Cerebellar nuclear complex (tissue), 1 donor: ENCODE measurements at places on chromosomes 2 and 18.

- no peak for DNase-seq
These were observed 64.5 kb upstream of the ZCCHC2 start for GRCh38 chr18:62458346-62458745.

- no peak for DNase-seq
These were observed 112.7 kb upstream of the DLX2 start for GRCh38 chr2:172215172-172215935.

- no peak for DNase-seq
These were observed 156.9 kb upstream of the ITGA6 start for GRCh38 chr2:172270278-172271079.

- no peak for DNase-seq
These were observed 23.5 kb upstream of the BZW1 start for GRCh38 chr2:200788121-200788718.

- no peak for DNase-seq
These were observed 89.9 kb downstream of the RHOB start for GRCh38 chr2:20536619-20537422.

- no peak for DNase-seq
These were observed 74.0 kb downstream of the TTC27 start for GRCh38 chr2:32701806-32702205.

DNA sequence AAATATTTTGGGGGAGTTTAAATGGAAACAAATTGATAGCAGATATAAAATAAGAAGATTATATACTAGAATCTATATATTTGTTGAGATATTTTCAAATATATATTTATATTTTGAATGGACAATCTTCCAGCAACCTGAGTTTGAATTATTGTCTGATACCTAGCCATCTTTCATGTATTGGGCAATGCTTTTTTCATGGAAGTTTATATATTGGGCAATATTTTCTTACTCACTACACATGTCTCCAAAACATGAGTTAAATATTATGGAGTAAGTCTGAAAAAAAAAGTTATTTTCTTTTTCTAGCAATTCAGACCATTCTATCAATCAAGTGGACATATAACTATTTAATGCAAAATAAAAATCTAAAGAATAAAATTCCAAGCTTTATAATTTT is 295.2 kb downstream of the NYAP2 start:
- no peak for DNase-seq

DNA sequence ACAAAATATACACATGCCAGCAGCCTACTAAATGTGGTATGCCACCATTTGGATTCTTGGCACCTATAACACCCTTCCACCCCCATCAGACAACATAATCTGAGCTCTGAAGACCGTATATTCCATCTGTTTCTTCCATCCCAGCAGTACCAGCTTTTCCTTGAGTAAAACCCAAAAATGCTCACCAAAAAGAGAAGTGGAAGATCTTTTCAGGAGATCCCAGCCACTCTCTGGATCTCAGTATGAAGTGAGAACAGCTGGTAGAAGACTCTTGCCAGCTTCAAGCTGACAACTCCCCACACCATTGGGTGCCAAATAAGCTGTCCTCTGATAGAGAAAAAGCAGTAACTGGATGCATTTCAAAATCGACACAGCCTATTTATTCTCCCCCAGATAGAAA is 22.6 kb downstream of the REG1B start:
- DNase-seq = no peak

DNA sequence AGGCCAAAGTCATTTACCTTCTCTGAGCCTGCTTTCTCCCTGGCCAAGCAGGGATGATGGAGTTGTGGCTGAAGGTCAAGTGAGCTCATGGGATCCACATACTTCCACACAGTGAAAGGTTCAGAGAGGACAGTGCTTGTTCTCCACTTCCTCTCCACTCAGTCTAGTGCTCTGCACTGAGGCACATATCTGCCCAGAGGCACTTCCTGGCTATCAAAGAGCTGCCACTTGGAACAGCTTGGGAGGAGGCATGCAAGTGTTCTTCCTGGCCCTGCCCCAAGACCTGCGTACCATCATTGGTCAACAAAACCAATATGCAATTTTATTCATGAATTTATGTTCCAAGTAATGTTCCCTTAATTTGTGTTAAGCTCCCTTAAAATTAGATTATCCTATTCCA is 71.9 kb downstream of the RNF152 start:
- no peak for DNase-seq

DNA sequence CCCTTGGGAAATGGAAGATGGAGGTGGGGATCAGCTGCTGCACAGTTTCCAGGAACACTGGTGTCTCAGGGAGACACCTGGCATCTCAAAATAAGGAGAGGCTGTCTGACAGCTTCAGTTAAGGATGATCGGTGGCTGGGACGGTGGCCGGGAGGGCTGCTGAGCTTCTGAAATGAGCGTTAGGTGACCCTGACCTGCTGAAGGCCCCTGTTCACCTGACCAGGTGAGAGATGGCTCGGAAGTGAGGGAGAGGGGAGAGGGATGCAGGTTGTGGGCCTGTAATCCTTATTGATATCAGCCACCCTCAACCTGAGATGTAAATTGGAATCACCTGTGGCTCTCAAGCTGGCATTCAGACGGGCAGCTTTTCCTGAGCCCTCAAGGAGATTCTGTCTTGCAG is 99.0 kb downstream of the AGAP1 start:
- no peak for DNase-seq

DNA sequence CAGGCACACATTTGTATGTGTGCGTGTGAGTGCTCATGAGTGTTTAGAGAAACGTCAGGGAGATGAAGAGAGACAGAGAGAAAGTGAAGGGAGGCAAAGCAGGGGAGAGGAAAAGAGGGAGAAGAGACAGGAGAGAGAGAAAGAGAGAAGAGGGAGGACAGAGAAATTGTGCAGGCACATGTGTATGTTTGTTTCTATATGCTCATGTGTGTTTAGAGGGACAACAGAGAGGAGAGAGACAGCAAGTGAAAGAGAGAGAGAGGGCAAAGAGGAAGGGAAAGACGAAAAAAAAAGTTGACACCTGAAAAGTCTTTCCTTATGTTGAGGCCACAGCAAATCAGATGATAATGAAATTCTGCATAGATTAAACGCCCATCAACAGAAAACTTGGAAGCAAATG is 541.1 kb downstream of the TNS1 start:
- no peak for DNase-seq

- no peak for DNase-seq
These were observed 165.9 kb upstream of the STON1 start for GRCh38 chr2:48364100-48364499.

DNA sequence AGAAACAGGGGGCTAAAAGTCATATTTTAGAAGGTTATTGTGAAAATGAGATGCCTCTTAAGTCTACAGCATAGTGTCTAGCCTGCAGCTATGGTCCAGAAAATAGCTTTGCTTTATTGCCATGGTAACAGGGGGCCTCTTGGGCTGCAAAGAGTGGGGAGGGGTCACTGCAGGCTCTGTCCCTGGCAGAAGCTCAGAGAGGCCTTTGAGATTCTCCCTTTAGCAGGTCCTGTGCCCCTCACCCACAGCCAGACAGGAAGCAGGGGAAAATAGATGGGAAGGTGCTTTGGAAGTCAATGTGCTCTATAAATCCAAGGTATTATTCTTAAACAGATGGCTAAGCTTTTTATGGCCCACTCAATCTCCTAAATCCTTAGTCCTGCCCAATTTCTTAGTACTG is 1021.3 kb upstream of the GYPC start:
- no peak for DNase-seq

DNA sequence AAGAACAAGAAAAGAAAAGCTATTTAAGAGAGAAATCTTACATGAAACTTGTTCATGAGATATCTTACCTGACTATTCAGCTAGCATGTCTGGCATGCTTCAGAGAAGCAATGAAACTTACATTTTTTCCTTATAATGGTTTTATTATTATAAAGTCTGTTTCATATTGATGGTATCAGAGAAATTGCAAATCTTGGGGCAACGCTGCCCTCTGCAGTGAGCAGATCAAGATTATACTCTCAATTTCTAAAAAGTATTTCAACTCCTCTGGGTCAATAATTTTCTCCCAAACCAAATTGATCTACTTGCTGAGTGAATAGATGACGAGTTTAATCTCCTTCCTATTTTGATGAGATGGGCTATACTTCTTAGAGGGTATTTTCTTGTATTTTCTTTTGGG is 235.6 kb downstream of the NUP35 start:
- DNase-seq = no peak

DNA sequence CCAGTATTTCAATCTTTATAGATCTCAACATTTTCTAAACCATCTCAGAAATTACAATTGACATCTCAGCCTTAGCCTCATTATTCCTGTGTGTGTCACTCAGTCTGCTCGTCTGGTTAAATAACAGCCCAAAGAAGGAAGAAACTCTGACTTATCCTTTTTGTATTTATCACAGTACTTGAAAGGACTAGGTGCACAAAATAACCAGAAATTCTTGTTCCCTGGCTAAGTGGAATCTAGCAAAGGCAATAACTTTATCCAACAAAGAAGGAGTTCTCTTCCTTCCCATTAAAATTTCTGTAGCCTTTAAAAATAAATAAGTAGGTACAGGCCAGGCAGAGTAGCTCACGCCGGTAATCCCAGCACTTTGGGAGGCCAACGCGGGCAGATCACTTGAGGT is 139.9 kb upstream of the PID1 start:
- no peak for DNase-seq

GRCh38 chr2:111118981-111119821 is 1.5 kb upstream of the BCL2L11 start:
- DNase-seq = no peak

DNA sequence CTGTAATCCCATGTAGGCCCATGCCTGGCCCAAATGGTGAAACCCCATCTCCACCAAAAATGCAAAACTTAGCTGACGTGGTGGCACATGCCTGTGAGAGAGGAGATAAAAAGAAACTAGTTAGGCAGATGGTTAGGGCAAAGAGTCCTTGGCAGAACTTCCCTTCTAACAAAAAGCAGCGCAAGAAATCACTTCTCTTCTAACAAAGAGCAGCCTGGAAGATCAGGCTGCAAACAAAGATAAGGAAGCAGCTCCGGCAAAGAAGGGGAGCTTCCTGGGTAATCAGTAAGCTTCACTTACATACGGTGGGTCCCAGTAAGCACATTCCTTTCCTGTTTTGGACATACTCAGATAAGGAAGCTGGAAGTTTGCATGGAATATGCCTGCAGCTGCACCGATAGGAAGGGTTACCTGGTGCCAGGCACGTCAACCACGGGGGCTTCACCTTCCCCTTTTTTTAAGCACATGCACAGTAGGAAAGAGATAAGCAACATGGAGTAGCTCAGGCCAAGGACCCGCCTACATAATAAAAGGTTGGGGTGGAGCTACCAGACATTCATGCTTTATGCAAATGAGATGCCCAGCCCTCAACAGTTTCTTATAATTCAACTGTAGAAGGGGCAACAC is 61.0 kb upstream of the SLC25A52 start:
- DNase-seq = no peak

DNA sequence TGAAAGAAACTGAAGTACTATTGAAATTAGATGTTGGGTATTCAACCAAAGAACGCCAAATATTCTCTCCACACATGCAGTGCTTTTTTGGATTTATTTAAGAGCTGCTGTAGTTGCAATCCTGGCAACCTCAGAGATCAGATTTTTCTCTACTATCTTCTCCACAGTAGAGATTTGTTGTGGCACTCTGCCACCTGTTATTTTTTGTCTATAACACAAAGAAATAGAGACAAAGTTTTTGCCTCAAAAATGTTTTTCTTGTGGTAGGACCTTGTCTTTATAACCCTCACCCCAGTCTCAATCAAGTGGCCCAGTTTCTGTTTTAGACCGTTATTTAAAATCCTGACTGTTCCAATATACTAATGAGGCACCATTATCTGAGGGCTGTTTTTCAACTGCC is 79.4 kb downstream of the SCG2 start:
- DNase-seq = no peak

DNA sequence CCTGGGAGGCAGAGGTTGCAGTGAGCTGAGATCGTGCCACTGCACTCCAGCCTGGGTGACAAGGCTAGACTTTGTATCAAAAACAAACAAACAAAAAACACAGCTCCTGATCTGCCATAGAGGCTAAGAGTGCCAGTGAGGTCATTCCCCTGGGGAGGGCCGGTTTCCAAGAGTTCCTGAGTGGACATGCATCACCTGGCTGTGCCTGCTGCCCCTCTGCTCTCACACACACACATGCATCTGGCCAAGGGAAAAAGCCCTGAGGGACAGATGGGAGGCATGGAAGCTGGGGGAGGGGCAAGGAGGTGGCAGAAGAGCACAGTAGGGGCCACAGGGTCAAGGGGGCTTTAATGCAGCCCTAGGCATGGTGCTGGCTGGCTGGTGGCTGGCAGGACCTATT is 60.4 kb downstream of the ZBTB7C start:
- DNase-seq = no peak

GRCh38 chr2:240355962-240356361 is 79.5 kb upstream of the GPC1 start:
- DNase-seq = no peak

GRCh38 chr2:120384486-120385354 is 38.8 kb downstream of the INHBB start:
- DNase-seq = no peak

GRCh38 chr18:79744625-79745024 is 53.1 kb upstream of the KCNG2 start:
- DNase-seq = no peak

GRCh38 chr2:147698166-147698565 is 146.7 kb upstream of the ACVR2A start:
- no peak for DNase-seq

DNA sequence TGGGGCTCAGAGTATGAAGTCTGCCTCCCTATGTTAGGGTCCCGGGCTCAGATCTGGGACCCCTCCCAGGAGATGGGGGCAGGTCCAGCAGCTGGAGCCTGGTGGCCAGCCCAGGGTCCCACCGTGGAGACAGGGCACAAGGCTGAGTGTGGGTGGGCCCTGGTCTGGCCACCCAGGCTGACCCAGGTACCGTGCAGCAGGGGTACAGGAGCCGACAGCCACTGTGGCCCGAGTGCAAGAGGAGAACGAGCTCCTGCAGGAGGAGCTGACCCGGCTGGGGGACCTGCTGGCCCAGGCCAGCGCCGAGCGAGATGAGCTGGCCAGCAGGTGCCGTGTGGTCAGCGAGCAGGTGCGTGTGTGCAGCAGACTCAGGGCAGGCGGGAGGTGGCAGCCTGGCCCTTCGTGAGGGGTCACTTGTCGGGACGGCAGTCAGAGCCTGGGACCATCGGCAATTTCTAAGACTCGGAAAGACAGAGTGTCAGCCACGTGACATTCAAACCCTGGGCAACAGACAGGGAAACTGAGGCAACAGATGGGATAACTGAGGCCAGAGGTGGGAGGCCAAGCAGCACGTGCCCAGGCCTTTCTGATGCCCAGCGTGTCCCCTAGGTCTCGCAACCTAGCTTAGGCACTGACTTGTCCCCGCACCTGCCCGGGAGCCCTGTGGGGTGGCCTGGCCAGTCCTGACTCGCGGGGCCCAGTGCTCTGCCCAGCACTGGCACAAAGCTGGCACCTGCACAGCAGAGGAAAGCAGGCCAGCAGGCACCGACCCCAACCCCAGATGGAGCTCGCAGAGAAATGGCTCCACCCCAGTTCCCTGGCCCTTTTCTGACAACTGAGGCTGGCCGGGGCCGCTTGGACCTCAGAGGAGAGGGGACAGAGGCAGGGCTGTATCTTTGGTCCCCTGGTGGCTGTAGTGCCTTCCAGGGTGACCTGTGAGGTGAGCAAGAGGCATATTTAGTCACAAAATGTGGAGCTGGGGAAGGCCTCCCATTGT is 13.9 kb downstream of the CROCC2 start:
- DNase-seq = no peak
